ENCODE measurements at places on chromosomes 1 and 21.

DNA sequence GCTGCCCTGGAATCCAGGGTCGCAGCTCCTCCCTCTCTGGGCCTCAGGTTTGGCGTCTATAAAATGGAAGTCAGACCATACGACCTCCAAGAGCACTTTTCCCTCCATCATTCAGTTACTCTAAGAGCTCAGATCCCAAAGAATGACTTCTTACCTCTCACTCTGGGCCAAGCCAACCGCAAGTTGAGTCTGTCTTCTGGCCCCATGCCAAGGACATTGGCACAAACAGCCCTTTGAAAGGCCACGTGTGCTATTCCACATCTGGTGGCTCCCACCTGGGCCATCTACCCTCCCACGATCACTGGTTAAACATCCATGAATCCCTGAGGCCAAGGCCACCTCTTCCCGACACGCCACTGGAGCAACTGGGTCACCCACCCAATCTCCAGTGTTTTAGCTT, 12.4 kb downstream of the SLC2A7 start:
- no peak overlapping the region for H3K4me3 ChIP-seq
- no peaks in the 10 kb centered on the region for H3K36me3 ChIP-seq
- H3K4me1 ChIP-seq: no peaks in the 10 kb centered on the region
- no peak overlapping the region for H3K27ac ChIP-seq
- peaks cover 5% of the 10 kb centered on the region for H3K27me3 ChIP-seq
- DNase-seq: no peak

DNA sequence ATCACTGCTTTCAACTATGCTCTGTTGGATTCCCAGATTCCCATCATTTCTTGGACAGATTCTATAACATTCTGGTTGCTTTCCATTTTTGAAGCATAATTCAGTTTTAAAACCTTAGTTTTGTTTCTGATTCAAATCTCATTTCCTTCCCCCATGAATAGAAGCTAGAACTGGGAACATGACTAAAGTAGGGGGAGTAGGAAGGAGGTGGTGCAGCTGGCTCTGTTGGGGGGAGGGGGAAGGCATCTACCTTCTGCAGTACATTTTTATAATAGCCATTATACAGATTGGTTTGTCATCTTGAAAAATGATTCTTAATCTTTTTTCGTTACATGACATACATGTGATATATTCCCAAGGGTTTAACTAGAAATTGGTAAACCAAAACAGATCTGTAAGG, 48.1 kb downstream of the SMG7 start:
- H3K27me3 ChIP-seq: no peaks in the 10 kb centered on the region
- peaks cover 29% of the 10 kb centered on the region for H3K36me3 ChIP-seq
- H3K27ac ChIP-seq: no peak overlapping the region
- H3K4me3 ChIP-seq: no peak overlapping the region

DNA sequence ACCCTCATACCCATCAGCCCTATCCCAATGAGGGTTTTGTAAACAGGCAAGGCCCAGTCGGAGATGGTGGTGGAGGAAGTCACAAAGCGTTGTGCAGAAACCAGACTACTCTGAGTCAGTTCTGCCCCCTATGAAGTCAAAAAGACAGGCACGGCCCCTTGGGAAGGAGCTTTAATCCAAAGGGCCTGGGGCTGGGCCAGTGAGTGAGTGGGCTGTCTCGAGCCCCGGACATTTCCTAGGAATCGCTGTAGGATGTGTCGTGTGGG, 442 bp upstream of the AHCYL1 start:
- H3K27me3 ChIP-seq: no peaks in the 10 kb centered on the region
- peaks cover 36% of the 10 kb centered on the region for H3K4me1 ChIP-seq
- H3K36me3 ChIP-seq: peaks cover 4% of the 10 kb centered on the region
- H3K27ac ChIP-seq: peak overlapping the region; percentile 27
- peak overlapping the region; percentile 75 for H3K4me3 ChIP-seq
- no peak for DNase-seq

DNA sequence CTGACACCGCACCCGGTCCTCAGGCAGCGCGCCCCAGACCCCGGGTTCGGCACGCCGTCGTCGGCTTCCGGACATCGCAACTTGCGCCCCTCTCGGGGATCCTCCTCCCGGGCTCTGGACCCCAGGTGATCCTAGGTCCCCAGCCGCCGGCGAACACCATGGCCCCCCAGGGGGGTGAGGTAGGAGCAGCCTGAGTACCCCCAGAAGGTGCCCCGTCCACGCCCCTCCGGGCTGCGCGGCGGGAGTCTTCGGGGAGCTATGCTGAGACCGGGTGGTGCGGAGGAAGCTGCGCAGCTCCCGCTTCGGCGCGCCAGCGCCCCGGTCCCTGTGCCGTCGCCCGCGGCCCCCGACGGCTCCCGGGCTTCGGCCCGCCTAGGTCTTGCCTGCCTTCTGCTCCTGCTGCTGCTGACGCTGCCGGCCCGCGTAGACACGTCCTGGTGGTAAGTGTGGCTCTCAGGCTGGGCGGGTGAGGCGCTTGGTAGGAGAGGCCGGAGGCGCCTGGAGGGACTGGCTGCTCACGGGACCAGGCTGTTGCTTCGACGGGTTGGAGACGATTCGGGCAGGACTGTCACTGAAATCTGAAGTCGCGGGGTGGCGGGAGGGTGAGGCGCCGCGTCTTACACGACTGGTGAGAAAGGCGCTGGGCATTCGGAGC, 367 bp downstream of the WNT2B start:
- H3K27ac ChIP-seq: no peak overlapping the region
- peak overlapping the region; percentile 78 for H3K4me3 ChIP-seq
- H3K36me3 ChIP-seq: no peaks in the 10 kb centered on the region
- H3K27me3 ChIP-seq: peaks cover 25% of the 10 kb centered on the region
- H3K4me1 ChIP-seq: peaks cover 11% of the 10 kb centered on the region

DNA sequence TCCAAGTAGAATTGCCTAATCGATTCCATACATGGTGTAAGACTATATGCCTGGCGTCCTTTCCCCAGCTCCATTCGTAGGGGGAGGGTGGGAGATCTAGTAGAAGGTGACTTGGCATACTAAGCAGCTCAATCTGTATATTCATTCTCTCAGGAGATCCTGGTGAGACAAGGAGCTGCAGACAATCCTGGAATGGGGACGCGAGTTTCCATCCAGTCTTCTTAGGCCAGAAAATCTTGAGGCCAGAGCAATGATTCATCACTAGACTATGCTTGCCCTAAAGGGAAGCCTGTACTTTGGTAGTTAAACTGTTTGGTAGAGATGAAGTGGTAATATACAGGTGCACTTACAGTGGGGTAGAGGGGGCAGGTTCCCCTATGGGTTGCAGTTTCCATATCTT, 468.7 kb downstream of the ADGRL2 start:
- H3K4me1 ChIP-seq: no peaks in the 10 kb centered on the region
- no peaks in the 10 kb centered on the region for H3K36me3 ChIP-seq
- no peak for DNase-seq

GRCh38 chr1:214319938-214320337, 39.0 kb downstream of the SMYD2 start:
- DNase-seq: no peak
- no peak overlapping the region for H3K4me3 ChIP-seq
- peaks cover 19% of the 10 kb centered on the region for H3K36me3 ChIP-seq

GRCh38 chr21:41369105-41369919, 7.5 kb downstream of the MX2 start:
- H3K27ac ChIP-seq: peak overlapping the region; percentile 57
- H3K36me3 ChIP-seq: no peaks in the 10 kb centered on the region
- peaks cover 56% of the 10 kb centered on the region for H3K4me1 ChIP-seq
- peak overlapping the region; percentile 81 for H3K4me3 ChIP-seq

DNA sequence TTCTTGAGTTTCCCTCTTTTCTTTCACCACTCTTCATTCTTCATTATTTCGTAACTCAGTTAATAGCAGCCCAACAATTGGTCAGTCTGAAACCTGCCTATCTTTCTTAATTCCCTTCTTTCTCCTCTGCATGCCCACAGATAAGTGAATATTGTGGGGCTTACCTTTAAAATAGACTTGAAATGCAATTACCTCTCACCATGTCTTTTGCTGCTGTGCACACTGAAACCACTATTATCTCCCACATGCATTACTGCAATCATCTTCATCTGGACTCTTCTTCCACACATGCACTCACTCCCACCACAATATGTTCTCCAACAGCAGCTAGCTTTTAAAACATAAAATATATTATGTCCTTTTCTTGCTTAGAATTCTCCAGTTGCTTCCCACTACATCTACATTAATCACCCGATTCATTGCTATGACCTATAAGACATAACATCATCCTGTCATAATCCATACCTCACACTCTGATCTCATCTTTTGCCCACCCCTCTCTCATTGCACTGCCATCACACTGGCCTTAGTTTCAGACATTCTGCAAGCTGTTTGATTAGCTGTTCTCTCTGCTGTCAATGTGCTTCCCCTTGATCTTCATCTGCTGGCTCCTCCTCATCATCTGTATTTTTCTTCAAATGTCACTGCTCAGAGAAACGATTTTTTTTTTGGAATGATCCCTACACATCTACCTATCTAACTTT, 304.8 kb downstream of the PTPRC start:
- H3K4me3 ChIP-seq: no peak overlapping the region
- DNase-seq: no peak
- H3K27ac ChIP-seq: no peak overlapping the region
- H3K4me1 ChIP-seq: no peaks in the 10 kb centered on the region
- H3K36me3 ChIP-seq: no peaks in the 10 kb centered on the region
- H3K27me3 ChIP-seq: no peaks in the 10 kb centered on the region

DNA sequence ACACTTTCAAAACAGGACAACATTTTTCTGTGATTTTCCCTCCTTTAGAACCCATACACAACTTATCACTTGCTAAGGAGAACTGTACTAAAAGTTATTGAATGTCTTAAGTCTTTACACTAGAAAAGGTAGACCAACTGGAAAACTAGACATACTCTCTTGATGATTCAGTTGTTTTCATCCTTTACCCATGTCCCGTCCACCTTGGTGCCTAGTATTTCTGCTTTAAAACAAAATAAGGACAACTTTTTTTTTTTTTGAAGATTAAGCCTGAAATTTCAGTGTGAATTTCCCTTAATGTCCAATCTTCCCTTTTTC, 4.5 kb downstream of the CDKN2C start:
- no peaks in the 10 kb centered on the region for H3K27me3 ChIP-seq
- no peak overlapping the region for H3K4me3 ChIP-seq
- no peak for DNase-seq
- no peaks in the 10 kb centered on the region for H3K36me3 ChIP-seq
- H3K4me1 ChIP-seq: peaks cover 23% of the 10 kb centered on the region

- H3K27ac ChIP-seq: no peak overlapping the region
- no peaks in the 10 kb centered on the region for H3K4me1 ChIP-seq
- no peak for DNase-seq
- peaks cover 50% of the 10 kb centered on the region for H3K36me3 ChIP-seq
These were observed 38.8 kb upstream of the ANGPTL7 start for GRCh38 chr1:11150326-11150725.

GRCh38 chr1:54975356-54976108, 4.9 kb upstream of the TMEM61 start:
- no peaks in the 10 kb centered on the region for H3K36me3 ChIP-seq
- no peak overlapping the region for H3K27ac ChIP-seq
- H3K4me3 ChIP-seq: no peak overlapping the region
- no peaks in the 10 kb centered on the region for H3K4me1 ChIP-seq
- DNase-seq: no peak
- H3K27me3 ChIP-seq: peaks cover 4% of the 10 kb centered on the region

DNA sequence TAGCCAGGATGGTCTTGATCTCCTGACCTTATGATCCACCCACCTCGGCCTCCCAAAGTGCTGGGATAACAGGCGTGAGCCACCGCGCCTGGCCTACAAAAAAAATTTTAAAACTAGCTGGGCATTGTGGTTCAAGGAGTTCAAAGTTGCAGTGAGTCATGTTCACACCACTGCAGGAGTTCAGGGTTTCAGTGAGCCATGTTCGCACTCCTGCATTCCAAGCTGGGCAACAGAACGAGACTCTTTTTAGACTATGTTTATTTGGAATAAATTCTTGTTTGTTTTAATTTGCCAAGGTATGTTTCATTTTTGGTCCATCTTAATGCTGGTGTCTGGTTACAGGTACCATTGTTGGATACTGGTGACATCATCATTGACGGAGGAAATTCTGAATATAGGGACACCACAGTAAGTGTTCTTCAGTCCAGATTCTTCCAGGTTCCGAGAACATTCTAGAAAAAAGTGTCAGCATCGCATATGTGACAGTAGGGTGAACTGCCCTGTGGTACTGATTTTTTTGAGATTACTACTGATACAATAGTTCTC, 3.9 kb downstream of the PGD start:
- H3K4me3 ChIP-seq: no peak overlapping the region
- DNase-seq: no peak
- no peaks in the 10 kb centered on the region for H3K27me3 ChIP-seq

- no peak overlapping the region for H3K4me3 ChIP-seq
- no peaks in the 10 kb centered on the region for H3K4me1 ChIP-seq
- no peak overlapping the region for H3K27ac ChIP-seq
These were observed 11.7 kb upstream of the SYPL2 start for GRCh38 chr1:109454497-109455133.

GRCh38 chr1:27621051-27621920, 13.7 kb downstream of the FGR start:
- no peaks in the 10 kb centered on the region for H3K27me3 ChIP-seq
- no peak for DNase-seq
- H3K36me3 ChIP-seq: no peaks in the 10 kb centered on the region
- peaks cover 57% of the 10 kb centered on the region for H3K4me1 ChIP-seq
- no peak overlapping the region for H3K27ac ChIP-seq
